ENCODE measurements at places on chromosomes 6 and 20.

DNA sequence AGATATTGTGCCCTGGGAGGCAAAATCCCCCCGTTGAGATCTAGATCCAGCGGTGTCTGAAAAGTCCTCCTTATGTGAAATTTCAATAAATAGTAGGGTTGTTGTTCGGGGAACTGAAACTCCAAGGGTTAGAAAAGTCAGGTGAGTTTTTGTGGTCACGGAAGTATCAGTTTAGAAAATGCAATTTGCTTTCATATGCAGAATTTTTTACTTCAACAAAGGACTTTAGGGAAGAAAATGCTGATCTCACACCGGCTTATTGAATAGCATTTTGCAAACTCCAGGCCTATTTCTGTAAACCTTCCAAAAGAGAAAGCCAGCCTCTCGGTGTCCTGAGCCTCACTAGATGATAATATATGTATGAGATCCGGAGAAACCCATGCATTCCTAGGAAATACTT lies 254.7 kb downstream of the TSHZ2 start:
- no peak for DNase-seq

- no peak for DNase-seq
These were observed 449.5 kb downstream of the PHF3 start for GRCh38 chr6:64085126-64085525.

GRCh38 chr20:7171911-7172310 lies 404.4 kb downstream of the BMP2 start:
- no peak for DNase-seq

- no peak for DNase-seq
These were observed 731.3 kb upstream of the NRSN1 start for GRCh38 chr6:23394681-23395080.

- no peak for DNase-seq
These were observed 69.0 kb upstream of the STXBP5 start for GRCh38 chr6:147135211-147135681.

GRCh38 chr6:39102821-39103136 lies 12.2 kb downstream of the SAYSD1 start:
- DNase-seq, result no peak
